COR-L47 (cell line): ENCODE measurements at places on chromosomes 6 and 20.

GRCh38 chr6:87293526-87293925 is 28.9 kb upstream of the SMIM8 start:
- no peak for DNase-seq

DNA sequence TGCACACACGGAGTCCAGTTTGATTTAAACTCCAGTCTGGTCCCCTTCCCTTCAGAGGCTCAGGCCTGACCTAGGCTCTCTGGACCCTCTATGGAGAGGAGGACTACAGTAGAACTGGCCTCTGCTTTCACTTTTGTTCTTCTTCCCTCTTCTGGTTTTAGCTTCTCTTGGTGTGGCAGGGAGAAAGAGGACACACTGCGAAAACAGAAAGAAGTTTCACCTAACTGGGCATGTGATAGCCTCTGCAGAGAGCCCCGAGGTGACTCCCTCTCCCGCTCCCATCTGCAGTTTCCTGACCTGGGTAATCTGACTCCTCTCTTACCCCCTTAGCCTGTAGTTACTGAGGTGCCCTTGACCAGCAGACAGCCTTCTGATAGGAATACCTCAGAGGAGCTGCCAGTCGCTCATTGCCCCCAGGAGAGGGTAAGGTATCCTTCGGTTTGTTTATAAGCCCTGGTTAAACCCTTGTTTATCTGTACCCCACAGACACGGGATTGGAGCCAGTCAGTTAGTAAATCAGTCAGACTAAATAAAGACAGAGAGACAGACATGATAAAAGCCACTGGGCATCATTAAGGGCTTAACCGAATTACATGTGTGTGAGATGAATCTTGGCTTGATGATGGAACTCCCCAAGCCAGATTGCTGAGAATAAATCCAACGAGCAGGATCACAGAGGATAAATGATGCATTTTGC is 12.0 kb upstream of the DTNBP1 start:
- DNase-seq, result no peak

- DNase-seq, result no peak
Measured at GRCh38 chr6:14086701-14087100, 30.9 kb upstream of the CD83 start.

DNA sequence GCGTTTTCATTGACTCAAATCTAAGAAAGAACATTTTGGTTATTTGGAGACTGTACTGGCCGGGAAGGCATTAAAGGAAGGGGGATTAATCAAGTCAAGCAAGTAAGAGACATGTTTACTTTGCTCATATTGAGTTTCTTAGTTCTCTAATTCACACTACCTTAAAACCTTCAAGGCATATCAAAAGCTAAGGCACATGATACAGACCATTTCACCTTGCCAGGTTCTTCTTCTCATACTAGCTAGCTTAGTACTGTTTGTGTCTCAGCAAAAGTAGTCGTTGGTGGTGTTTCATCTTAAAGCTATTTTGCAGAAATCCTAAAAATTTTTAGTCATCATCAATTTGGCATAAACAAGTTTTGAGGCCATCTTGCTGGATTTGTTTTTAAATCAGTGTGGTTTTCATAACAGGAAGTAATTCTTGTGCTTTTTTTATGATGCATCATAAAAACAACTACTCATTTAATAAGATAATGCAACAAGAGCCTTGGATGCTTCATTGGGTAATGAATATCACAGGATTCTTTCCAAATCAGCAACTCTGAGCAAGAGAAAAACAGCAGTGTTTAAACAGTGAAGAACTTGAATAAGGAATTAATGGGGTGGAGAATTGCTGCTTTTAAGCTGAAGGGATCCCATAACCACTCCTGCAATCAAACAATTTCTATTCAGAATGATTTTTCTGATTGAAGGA is 425.3 kb downstream of the EPM2A start:
- DNase-seq, result no peak

DNA sequence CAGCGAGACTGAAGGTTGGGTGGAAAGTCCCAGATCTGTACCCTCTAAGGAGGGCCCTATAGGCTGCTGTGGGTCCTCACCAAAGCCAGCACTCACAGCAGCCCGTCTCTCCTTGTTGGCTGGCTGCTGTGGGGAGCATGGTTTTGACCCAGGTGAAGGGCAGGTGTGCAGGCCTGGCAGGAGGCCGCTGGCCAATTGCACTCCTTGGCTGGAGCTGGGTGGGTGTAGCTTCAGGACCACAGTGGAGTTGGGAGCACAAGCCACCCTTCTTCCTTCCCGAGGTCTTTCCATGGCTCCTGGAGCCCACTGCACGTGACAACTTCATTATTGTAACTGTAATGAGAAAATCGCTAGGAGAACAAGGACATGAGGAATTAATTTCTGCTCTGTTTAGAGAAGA is 287.7 kb upstream of the FOXQ1 start:
- no peak for DNase-seq

- DNase-seq, result no peak
Measured at GRCh38 chr20:38880952-38881735, 45.1 kb upstream of the FAM83D start.

DNA sequence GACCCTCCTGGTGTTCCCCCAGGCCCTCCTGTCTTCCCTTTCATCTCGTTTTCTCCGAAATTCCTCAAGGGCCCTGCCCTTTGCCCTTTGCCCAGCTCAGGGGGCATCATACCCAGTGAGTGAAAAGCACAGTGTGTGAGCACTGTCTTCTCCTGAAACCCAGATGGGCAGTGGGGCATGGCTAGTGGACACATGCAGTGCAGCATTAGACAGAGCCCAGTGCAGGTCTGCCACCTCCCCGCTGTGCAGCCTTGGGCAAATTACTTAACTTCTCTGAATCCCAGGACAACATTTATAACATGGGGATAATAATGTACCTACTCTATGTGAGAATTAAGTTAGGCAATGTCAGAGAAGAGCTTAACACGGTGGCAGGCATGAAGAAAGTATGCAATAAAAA is 1.3 kb downstream of the PRND start:
- DNase-seq, result no peak

DNA sequence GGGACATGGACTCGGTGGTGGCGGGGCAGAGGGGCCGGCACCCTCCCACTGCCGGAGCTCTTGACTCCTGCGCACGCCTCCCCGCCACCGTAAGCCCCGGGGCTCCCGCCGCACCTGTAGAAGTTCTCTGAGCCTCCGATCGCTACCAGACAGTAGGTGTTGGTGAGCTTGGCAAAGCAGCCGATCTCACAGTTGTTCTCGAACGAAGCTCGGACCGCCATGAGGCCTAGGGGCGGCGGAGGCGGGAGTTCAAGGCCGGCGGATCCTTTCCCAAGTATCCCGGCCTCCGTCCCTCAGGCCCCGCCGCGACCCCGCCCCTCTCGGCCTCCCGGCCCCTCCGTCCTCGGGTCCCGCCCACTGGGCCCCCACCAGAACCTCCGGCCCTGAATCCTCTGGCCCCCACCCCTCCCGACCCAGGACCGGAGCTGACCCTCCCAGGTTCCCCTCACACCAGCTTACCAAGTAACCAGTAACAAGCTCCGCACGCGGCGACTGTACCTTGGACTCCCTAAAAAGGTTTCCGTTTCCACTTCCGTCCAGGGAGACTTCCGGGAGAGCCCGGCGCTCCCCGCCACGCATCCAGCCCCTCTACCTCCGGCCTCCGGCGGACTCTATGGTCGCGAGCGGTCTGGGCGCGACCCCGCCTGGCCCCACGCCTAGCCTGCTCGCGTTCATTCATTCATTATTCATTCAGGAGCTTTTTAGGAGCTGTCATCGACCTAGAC is at the start of gene EIF6:
EIF6 (minus strand) TSS at position 506 of the 725 bp plus-strand sequence; CDS start at position 221, 285 bp downstream.
- peak; percentile 80 for DNase-seq

- DNase-seq, result peak; percentile 31
Measured at GRCh38 chr20:61674688-61675087, 391.0 kb downstream of the TAF4 start.

DNA sequence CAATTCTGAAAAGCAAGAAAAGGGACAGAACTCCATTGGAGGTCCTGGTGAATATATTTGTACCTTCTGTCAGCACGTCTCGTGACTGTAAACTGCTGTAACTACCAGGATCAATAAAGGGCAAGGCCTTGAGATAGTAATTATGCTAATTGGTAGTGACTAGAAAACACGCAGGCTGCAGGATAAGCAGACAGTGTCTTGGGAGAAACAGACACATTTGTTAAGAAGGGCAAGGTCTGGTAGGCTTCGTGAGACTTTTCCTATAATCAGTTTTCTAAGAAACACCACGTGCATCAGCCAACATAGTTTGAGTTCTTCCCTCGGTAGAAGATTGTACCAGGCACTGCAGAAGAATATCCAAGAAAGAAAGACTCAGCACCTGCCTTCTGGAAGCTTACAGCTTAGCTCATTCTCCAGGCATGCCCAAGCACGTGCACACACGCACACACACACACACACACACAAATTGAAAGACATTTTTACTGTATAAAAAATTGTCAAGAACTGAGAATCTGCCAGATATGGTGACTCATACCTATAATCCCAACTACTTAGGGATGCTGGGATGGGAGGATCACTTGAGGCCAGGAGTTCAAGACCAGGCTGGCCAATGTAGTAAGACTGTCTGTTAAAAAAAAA is 167.0 kb upstream of the SASH1 start:
- DNase-seq, result no peak

- DNase-seq, result no peak
Measured at GRCh38 chr20:58251979-58252591, 23.6 kb upstream of the ANKRD60 start.
